T-helper 17 cell (primary cell): ENCODE measurements at places on chromosomes 3 and 15.

DNA sequence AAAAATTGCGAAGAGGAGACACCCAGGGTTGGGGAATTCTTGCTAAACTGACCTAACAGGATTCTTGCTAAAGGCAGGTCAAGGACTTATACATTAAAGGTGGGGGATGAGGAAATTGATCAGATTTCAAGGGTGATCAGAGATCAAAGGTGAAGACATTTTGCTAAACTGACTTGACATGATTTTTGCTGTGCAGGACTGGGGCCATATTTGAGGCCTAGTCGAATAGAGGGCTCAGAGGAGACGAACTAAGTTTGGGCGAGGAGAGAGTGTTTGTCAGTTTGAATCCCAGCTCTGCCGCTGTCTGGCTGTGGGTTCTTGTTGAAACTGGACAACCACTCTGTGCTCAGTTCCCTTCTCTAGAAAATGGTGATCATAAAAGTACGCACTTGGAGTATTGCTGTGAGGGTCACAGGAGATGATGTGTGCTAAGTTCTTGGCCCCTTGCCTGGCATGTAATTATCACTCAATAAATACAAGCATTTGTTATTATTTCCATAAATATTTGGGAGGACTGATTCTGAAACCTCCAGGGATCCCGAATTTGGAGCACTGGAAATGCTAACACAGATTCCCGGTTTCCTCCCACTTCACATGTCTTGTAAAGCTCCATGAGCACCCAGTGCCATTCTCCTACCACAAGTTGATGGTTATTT, 364.8 kb upstream of the PROK2 start:
- no peak for DNase-seq

GRCh38 chr3:172447611-172448579, at the start of gene GHSR:
GHSR (minus strand) TSS chr3:172448456; CDS start chr3:172448413, 43 bp downstream.
- no peak for DNase-seq

DNA sequence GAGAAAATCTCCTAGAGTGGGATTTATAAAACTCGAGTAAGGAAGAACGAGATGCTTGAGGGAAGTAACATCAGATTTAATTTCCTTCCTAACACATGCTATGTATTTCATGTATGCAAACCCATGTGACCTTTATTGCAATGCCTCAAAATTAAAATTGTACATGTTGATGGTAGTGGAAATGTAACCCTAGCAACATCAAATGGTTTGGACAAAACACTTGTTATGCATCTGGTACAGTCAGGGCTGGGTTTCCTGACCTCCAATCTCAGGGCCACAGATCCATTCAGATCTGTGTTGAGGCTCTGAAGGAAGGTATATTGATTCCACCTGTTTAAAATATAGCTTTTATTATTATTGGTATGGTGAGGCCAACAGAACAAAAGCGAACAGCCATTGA, 246.0 kb downstream of the WNT5A start:
- DNase-seq = no peak

DNA sequence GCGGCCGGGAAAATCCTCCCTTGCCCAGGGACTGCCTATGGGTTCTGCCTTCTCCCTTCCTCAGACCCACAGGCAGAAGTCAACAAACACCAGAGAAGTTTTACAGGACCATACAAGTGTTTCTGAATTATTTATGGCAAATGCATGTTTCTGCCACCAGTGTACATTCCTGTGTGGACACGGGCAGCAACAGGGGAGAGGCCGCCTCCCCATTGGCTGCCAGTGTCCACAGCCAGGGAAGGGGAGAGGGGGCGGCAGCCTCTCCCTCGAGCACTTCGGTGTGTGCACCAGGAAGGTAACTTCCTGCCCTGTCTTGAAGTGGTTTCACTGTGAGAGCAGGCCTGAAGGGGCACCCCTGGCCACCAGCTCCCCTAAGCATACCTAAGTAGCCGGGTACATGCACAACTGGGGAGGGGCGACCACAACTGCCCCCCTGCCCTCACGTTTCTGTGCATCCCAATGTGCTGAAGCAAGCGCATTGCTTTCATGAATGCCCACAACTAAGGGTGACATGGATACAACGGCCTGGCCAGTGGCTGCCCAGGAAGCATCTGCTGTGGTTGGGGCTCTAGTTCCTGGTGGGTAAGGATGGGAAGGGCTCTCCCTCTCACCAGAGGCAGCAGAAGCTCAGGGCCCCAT, 14.8 kb upstream of the SHISA5 start:
- no peak for DNase-seq

GRCh38 chr3:44019736-44020135, 221.9 kb upstream of the TOPAZ1 start:
- no peak for DNase-seq
